Activated T-helper 17 cell treated with anti-CD3 and anti-CD28 coated beads, Interleukin-2, amount 50 U/mL, for 72 hours (primary cell): ENCODE measurements at places on chromosomes 3 and 15.
A peak's percentile ranks its signal among the peaks of the same experiment; 100 is the strongest.

GRCh38 chr15:87347806-87348515 is 908.6 kb downstream of the NTRK3 start:
- ATAC-seq, result no peak

DNA sequence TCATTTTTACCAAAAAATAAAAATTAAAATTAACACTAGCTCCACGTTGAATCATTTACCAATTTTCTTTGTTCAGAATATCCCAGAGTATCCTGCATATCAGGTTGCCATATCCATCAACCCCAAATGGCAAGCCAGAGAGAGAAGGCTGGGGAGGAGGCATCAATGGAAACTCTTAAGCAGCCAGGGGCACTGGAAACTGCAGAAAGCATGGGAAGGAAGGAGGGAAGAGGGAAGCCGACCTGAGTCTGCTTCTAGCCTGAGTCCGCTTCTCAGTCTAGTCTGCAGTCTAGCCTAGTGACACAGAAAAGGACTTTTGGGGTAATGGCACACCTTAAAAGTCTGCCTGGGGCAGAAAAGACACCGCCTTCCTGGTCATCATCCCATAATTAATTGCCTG is 1.6 kb upstream of the MTHFS start:
- ATAC-seq, result no peak

DNA sequence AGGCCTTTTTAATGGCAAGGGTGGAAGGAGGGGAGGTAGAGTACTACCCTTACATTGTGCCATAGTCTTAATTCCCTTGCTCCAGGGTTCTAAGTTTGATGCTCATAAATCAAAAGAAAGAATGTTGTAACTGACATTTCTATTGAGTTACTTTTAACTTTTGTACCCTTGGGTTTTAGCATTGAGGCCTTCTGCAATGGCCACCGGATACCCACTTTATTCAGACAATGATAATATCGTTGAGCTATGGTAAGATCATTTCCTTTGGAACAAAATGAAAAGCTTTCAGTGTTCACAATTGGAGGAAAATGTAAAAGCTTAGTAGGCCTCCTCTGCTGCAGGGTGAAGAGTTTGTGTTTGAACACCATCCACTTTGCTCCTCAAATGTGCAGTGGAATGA is 16.8 kb downstream of the CGNL1 start:
- no peak for ATAC-seq

- ATAC-seq, result no peak
Measured at GRCh38 chr3:24951180-24951579, 456.5 kb upstream of the THRB start.

DNA sequence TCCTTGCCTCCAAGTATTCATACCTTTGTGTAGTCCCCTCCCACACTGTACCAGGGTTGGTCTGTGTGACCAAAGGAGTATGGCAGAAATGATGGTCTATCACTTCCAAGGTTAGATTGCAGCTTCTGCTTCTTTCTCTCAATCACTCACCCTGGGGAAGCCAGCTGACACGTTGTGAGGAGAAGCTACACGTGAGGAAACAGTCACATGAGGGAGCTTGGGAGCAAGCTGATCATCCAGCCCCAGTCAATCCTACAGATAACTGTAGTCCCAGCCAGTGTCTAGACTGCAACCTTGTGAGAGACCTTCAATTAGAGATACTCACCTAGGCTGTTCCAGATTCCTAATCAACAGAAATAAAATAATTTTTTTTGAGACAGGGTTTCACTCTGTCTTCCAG is 6.2 kb upstream of the ZNF774 start:
- no peak for ATAC-seq

- no peak for ATAC-seq
Measured at GRCh38 chr3:106466881-106467280, 598.1 kb upstream of the CBLB start.

- ATAC-seq, result no peak
Measured at GRCh38 chr3:53773021-53773436, 73.2 kb downstream of the CHDH start.

DNA sequence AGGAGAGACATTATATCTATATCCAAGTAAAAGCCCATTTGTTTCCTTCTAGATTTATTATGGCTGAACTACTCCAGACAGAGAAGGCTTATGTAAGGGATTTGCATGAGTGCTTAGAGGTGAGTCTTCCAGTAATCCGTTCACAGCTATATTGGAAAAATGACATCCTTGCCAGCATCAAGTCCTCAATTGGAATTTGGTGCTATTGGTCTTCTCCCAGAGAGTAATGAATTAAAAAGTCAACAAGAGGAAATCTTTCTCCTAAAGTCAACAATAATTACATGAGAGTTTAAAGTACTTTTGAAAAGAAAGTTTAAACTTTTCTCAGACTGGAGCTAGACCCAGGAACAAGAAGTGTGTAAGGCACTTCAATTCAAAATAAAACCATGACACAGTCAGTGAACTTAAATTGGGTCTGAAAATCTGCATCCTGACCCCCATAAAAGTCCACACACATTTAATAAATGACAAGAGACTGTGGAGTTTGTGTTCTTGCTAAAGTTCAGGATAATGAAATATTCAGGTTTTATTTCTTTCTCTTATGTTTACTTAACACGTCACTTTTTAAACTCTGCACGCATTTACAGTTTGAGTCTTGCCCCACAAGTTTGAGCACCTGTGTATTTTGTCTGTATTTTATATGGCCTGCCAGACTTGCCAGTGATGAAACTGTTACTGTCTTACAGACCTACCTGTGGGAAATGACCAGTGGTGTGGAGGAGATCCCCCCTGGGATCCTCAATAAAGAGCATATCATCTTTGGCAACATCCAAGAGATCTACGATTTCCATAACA is 268.2 kb upstream of the UMPS start:
- ATAC-seq, result no peak

GRCh38 chr15:43518197-43518761 is 871 bp downstream of the MAP1A start:
- ATAC-seq, result no peak

- ATAC-seq, result no peak
Measured at GRCh38 chr3:31439890-31440750, 92.6 kb upstream of the STT3B start.

DNA sequence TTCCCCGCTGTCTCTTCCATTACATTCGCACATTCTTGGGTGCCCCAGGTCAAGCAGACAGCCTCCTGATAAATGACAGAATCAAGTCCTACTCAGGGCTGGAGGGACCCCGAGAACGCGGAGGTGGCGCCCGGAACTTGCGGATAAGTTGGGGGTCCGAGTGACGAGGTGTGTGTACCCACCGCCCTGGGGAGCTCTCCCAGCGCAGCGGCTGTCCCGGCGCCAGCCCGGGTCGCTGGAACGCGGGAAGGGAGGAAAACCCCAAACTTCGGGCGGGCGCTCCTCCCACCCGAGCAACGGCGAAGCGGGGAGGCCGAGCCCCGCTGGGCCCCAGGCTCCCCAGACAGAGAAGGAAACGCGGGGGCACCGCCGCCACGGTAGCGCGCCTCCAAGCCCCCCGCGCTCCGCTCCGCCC is 550 bp downstream of the CLN6 start:
- ATAC-seq, result peak; percentile 1
